Motor neuron (in vitro differentiated cells): ENCODE measurements at places on chromosomes 3 and 15.

GRCh38 chr3:16477056-16477455 is 36.4 kb downstream of the RFTN1 start:
- no peak for ATAC-seq

- no peak for ATAC-seq
Observed at GRCh38 chr3:106447723-106448301, 579.0 kb upstream of the CBLB start.

GRCh38 chr3:51559961-51560360 is 21.4 kb downstream of the RAD54L2 start:
- no peak for ATAC-seq

- ATAC-seq = no peak
Observed at GRCh38 chr3:22988566-22988965, 214.6 kb upstream of the UBE2E2 start.

DNA sequence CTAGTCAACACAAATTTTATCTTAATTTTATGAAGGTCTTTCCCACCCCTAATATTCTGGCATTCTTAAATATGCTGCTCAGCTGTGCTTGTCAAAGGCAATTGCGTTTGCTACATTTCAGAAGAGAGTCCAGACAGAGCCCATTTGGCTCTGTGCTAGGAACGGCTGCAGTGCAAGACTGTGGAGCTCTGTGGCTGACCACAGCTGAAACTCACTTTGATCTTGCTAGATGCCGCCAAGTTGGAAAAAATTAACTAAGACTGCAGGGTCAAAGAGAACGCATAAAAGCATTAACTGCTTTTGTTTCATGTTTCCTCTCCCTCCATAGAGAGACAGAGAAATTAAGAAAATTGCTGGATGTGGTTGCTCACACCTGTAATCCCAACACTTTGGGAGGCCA is 7.6 kb upstream of the PPP1R2 start:
- ATAC-seq = no peak
